ENCODE measurements at places on chromosomes 4 and X.

GRCh38 chrX:99857455-99857854 is 552.6 kb downstream of the PCDH19 start:
- no peak for DNase-seq

DNA sequence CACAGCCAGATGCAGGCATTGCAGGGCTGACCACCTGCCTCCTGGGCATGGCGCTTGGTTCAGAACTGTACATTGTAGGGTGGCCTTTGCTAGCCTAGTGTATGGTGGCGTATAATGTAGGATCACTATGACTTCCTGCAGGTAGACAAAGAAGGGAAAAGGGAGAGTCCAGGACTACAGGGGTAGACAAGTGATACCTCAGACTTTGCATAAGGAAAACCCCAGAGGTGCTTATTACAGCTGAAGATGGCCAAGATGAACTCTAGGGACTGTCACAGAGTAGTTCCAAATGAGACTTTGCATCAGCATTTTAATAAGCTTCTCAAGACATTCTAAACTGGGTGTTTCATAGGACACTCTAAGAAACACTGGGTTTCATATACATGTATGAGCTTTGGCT is 116.4 kb upstream of the PUDP start:
- no peak for DNase-seq

DNA sequence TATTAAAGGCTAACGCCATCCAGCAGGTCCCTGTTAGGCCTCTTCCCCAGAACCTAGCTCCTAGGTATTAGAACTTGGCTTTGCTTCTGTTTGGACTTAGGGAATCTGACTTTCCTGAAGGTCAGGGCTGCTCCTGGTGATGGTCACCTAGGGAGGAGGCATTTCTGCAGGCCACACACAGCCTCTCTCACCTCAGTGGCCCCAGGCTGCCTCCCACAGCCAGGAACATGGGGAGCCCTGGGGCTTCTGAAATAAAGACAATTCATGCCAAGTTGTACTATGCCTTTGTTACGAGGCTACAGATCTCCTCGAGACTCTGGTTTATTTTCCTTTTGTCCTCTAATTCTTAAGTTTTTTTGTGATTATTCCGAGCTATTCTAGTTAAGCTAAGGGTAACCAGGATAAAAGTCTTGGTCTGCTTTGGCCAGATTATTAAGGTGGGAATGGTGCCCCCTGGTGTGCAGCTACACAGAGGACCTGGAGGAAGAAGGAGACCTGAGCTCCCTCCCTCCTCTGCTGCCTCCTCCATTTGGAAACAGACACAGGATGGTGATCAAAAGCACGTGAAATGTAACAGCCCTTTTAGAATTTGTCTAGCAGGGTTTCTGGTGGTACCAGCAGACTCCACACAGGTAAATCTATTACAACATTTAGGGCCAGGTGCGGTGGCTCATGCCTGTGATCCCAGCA is 131.0 kb downstream of the DCLK2 start:
- DNase-seq = no peak

DNA sequence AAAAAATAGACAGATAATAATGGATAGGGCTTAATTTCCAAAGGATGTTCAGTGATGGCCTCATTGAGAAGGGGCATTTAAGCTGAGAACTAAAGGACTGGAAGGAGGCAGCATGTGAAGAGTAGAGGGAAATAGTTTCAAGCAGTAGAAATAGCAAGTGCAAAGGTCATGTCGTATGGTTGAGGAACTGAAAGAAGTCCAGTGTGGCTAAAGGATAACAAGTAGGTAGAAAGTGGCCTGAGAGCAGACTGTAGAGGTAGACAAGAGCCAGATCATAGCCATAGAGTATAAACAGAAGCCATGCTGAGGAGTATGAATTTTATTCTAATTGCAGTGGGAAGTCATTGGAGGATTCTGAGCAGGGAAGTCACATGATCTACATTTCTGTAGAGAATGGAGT is 72.3 kb downstream of the GRIA3 start:
- DNase-seq = no peak

- DNase-seq = no peak
Observed at GRCh38 chrX:15382813-15383212, 1.4 kb downstream of the VEGFD start.

DNA sequence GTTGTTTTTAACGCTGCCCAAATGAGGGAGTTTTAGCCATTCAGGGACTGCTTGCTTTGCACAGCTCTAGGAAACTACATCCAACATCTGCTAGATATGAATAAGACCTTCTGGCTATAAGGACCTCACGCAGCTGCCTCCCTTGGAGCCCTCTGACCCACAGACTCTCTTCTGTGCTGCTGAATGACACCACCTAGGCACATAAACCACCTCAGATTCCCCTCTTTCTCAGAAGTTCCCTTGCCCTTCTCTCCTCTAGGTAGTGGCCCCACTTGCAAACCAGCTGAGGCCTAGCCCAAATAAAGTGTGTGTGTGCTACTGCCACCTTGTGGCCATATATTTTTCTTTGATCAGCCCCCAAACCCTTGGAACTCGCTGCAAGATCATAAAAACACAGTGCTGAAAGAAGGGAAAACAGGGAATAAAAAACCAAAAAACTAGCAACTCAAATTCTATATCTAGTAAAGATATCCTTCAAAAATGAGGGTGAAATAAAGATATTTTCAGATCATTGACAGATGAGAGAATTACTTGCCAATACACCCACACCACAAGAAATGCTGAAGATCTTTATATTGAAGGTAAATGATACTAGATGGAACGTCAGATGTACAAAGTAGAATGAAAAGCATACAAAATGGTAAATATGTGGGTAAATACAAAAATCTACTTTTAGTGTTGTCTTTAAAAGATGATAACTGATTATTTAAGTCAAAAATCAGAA is 265.9 kb downstream of the ADAMTS3 start:
- DNase-seq = peak; percentile 49

DNA sequence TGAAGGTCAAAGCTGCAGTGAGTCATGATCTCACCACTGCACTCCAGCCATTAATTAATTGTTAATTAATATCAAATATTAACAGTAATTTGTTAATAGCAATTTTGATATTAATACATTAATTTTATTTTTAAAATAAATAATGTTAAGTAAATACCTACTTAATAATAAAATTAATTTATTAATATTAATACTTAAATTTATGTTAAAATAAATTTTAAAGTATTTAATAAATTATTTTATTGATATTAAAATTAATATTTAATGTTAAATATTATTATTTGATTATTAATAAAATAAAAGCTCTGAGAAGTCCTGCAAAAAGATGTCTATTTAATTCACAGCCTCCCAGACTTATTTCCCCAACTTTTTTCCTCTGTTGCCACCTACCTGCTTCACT is 25.1 kb upstream of the TRIM2 start:
- no peak for DNase-seq
